ENCODE measurements at places on chromosomes 1 and 21.

DNA sequence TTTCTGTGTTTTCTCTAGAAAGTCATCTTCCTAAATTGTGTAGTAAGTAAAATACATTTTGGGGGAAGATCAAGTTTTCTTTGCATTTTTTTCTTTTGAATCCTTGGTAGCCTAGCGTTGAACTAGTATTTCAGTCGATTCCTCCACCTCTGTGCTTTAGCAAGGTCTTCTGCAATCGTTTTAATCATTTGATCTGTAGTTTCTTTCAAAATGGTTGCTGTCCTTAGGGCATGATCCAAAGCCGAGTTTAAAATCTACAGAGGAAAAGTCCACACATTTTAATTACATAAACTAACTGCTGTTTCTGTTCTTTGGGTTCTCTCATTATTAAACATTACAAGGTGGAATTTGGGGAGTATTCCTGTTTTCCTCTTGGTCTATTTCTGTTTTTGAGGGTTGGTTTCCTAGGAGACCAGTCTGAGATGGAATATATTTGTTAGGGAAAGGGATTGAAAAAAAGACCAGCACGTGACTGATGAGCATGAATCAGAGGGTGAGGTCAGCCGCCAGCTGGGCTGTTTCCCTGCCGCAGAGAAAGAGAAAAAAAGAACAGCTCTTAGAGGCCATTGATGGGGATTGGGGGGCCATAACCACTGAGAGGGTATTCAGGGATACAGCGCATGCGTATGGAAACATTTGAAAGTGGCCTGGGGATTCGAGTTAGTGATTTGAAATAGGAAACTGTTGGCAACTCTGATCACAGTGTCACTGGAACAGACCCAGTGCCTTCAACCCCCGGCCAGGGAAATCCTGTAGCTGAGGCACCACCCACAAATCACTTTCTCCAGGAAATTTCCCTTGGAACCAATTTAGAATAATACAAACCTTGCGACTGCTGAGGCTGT is 40.6 kb downstream of the AKNAD1 start:
- DNase-seq = peak; percentile 4

DNA sequence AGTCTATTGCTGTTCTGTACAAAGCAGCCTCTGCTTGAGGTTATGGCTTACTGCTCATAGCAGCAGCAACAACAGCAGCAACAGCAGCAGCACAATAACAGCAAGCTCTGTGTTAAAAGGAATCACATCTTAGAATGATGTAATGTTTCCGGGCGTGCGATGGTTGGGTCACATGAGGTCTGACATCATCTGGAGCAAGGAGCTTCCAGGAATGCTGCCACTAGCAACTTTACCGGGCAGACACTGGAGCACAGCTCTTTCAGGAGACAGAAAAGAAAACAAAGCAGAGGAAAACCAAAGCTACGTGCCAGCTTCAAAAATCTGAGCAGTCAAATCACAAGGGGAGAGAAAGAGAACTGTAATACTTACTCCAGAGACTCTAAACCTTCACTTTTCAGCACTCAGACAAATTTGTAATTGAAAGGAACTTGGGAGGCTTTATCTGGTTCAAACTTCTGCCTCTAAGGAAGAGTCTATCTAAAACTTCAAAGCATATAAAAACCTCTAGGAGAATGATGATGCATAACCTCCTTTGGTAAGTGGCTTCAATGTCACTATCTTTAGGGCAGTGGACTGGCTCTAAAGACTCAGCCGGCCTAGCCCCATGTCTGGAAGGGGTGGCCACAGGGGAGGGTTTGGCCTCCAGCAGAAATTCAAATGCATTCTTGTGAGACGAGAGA is 28.3 kb upstream of the RAB3GAP2 start:
- DNase-seq = no peak

DNA sequence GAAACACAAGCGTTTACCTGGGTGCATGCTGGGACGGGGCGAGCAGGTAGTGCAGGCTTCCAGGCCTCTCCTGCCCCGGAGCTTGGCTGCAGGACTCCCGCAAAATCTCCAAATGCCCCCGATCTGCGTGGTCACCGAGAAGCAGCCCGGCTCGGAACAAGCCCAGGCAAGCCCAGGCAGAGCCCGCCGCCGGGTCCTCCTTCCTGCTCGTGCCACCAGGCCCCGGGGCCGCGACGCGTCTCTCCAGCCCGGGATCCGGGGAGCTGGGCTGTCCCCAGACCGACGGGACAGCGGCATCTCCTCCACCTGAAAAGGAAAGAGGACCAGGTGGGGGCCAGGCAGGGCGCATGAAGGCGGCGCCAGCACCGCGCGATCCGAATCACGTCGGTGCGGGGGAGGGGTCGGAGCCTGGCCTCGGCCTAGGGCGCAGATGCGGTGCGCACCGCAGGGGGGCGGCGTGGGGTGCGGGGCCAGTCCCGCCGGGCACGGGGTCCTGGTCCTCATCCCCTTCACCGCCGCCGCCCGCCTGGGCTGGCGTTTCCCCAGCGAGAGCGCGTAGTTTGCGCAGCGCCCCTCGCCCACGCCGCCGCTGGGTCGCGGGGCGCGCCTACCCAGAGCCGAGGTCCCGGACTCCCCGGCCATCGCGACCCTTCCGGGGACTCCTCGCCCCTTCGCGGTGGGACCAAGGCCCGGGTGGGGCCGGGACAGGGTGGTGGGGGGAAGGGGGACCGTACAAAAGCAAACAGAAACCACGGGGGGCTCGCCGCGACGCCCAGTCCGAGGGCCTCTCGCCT is 52.4 kb upstream of the H6PD start:
- peak; percentile 33 for DNase-seq

DNA sequence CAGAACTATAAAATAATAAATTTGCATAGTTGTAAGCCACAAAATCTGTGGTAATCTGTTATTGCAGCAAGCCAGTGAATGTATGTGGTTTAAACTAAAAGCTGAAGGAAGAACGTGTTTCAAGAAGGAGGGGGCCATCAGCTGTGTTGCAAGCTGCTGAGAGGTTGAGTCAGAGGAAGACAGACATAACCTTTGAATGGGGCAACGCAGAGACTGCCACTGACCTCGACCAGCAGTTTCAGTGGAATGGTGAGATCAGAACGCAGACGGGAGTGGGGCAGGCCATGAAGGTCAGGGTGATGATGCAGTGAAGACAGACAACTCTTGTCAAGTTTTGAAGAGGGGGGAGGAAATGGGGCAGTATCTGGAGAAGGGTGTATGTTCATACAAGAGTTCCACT is 23.2 kb upstream of the QSOX1 start:
- no peak for DNase-seq

DNA sequence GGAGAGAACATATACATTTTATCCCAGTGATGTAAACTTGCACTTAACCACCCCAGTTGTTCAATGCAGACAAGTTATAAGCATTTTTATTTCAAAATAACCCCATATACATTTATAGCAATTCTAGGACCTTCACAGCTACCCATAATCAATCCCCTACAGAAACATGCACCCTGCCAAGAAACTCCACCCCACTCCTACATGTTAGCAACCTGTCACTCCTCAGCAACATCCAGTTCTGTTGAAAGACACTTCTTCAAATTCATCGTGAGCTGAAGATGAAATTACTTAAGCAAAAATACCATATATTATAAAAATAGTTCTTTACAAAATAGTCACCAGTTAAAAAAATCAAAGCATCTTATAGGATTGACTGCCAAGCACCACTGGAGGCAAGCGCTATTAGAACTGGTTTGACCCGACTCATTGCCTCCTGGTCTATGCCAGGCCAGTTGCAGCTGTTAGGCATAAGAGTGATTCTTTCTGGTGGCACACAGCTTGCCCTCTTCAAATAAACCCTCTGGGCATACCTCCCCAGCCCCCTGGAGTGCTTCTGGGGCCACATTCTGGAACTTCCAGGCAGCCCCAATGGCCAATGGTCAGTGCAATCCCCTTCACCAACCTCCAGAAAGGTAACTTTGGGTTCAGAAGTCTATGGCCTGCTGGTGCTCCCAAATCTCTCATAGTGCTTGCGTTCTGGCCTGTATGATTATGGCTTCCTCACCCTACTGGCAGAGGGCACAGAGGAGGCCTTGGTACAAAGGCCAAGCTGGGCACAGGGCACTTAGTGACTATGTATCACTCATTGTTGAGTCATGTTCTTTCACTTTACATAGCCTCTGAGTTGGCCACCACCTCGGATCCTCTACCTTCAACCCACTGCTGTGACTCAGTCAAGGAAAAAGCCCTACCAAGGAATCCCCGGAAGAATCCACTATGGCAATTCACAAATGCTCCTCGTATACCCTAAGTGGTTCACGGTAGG is 72.2 kb upstream of the RALGPS2 start:
- DNase-seq = no peak

- DNase-seq = no peak
Measured at GRCh38 chr1:25992689-25993171, 5.1 kb downstream of the PAFAH2 start.

- DNase-seq = no peak
Measured at GRCh38 chr1:1273209-1273511, 494 bp downstream of the UBE2J2 start.
